ENCODE measurements at places on chromosomes 7 and 10.

DNA sequence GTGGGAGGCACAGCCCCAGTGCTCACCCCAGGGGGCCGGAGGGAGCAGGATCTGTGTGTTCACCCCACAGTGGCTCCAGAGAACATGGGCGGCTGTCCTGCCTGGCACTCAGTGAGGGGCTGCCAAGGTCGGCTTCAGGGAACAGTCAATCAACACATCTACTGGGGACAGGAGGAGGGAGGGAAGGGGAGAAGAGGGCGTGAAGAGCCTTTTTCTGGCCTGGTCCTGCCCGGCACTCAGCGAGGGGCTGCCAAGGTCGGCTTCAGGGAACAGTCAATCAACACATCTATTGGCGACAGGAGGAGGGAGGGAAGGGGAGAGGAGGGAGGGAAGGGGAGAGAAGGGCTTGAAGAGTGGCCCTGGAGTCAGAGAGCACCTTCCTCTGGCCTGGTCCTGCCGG, 184.9 kb downstream of the ADARB2 start:
- DNase-seq: no peak

DNA sequence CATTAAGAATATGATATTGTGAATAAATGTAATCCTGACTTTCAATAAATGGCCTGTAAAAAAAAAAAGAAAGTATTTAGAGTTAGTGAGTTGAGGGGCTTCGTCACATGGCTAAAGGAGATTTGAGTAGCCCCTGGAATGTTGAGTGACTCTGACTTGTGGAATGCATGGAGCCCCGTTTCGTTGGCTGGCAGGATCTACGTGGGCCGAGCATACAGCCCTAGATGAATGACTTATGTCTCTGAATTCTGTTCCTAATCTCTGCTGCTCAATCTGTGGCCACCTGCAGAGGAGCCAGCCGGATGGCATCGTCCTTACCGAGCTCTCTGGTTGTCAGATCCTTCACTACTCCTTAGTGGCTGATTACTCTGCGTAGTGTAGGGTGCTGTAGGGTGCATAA, 155.7 kb downstream of the MGMT start:
- DNase-seq: no peak

DNA sequence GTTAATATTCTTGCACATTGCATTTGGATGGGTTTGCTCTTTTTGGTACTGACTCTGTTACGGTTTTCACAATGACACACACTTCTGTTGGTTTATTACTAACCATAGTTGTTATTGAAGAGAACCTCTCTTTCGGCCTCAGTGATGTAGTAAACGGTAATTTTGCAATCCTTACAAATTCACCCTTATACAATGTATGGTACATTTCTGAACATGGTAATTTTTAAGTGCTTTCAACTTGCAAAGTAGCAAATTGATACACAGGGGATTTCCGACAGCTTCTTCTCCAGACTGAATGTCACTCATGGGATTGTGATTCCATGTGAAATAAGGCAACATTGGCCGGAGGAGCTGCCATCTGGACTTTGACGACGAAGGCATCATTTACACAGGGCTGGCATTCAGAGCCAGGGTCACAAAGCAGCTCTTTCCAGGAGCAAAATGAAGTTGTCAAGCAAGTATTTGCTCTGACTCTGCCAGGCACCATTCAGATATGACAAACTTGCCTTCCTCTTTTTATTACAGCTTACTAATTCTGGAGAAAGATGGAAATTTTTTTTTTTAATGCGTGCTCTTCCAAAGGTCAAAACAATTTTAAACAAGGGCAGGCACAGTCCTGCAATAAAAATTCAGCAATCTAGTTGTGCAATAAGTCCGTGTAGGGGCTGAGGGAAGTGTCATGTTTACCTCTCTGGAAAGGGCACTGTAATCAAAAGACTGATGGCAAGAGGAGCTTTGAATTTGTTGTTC, 711.5 kb upstream of the C7orf33 start:
- DNase-seq: no peak

GRCh38 chr7:48111596-48111995, 22.5 kb downstream of the UPP1 start:
- DNase-seq: no peak

GRCh38 chr10:125377368-125377767, 217.0 kb upstream of the CTBP2 start:
- DNase-seq: no peak

GRCh38 chr7:97871659-97872024, 566 bp downstream of the ASNS start:
- DNase-seq: no peak

GRCh38 chr10:47111329-47111862, 188.6 kb upstream of the GDF10 start:
- no peak for DNase-seq

GRCh38 chr10:1754506-1755153, 17.3 kb upstream of the ADARB2 start:
- DNase-seq: no peak

GRCh38 chr10:42623929-42624328, 14.4 kb downstream of the ZNF33B start:
- DNase-seq: no peak

DNA sequence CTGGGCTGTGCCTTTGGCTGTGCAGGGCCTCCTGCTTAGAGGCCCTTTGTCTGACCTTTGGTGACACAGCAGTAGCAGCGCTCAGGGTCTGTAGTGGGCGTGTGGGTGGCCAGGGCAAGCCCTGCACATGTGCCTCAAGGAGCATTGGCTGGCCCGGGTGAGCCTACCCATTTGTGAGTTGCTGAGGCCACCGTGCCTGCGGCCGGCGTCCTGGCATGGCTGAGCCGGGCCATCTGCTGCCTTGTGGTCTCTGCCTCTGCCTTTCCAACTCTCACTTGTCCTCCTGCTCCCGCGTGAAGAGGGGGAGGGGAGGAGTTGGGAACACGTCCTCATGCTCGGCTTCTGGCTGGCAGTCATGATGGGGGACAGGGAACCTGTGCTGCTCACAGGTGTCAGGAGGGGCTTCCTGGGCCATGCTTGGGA, 9.2 kb upstream of the ORAI2 start:
- DNase-seq: no peak

- DNase-seq: no peak
Measured at GRCh38 chr10:16943295-16944285, 126.4 kb upstream of the RSU1 start.

DNA sequence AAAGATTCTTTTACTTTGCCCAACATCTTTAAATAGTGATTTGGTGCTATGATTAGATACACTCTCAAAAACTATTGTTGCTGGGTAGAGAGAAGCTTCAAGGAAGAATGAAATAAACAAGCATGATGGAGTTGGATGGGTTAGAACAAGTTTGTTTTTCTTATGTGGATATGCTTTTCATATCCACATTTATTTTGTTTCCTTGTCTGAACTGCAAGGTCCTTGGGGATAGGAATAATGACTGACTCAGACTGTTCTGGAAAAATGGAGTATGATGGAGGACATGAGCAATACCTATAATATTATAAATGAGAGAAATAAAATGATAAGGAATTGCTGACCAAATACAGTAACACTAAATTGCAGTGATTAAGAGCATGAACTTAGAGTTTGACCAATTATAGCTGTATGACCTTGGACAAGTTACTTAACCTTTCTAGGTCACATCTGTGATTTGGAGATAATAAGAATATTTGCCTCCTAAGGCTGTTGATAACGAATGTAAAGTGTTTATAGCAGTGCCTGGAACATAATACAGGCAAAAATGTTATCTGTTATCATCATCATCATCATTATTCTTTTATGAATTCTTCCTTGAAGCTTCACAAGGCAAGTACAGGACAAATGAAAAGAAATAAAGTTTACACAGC, 847.5 kb downstream of the LRMDA start:
- no peak for DNase-seq

DNA sequence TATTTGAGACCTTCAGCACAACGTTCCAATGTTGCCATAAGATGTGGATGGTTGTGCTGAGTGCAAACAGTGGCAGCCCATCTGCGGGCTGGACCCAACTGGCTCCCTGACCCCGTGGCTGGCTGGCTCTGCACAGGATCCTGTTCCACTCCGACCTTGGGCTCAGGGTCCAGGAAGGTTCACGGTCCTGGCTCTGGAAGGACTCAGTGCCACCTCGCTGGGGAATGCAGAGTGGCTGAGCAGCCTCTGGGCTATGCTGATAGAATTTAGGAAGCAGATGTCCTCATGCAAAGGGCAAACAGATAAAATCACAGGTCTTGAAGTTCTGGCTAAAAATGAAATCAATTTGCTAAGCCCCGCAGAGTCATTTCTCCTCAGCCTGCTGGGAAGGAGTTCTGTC, 171.6 kb downstream of the PIP4K2A start:
- no peak for DNase-seq

DNA sequence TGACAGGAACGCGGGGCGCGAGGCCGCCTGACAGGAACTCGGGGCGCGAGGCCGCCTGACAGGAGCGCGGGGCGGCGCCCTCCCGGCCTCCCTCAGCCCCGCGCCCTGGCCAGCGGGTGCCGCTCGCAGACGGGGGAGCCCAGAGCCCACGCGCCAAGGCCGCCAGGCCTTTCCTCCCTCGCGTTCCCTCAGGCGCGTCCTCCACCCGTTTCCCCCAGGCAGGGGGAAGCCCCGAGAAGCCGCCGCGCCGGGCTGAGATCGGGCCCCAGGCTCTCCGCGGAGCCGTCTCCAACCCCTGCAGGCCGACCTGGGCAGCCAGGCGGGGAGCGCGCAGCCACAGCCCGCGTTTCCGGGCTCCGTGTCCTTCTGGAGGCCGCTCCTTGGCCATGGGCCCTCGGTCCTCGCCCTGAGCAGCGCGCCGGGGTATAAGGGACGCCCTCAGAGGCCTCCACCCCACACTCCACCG, 17.7 kb downstream of the PTPRN2 start:
- DNase-seq: no peak

DNA sequence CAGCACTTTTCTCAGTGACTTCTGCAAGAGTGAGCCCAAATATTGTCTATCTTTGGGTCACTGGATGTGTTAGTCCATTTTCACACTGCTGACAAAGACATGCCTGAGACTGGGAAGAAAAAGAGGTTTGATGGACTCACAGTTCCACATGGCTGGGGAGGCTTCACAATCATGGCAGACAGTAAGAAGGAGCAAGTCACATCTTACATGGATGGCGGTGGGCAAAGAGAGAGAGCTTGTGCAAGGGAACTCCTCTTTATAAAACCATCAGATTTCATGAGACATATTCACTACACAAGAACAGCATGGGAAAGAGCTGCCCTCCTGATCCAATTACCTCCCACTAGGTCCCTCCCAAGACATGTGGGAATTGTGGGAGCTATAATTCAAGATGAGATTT, 6.1 kb upstream of the HSPA12A start:
- DNase-seq: no peak
